ENCODE measurements at places on chromosomes 11 and 22.

- no peak for DNase-seq
Measured at GRCh38 chr11:129317571-129317970, 58.1 kb upstream of the BARX2 start.

DNA sequence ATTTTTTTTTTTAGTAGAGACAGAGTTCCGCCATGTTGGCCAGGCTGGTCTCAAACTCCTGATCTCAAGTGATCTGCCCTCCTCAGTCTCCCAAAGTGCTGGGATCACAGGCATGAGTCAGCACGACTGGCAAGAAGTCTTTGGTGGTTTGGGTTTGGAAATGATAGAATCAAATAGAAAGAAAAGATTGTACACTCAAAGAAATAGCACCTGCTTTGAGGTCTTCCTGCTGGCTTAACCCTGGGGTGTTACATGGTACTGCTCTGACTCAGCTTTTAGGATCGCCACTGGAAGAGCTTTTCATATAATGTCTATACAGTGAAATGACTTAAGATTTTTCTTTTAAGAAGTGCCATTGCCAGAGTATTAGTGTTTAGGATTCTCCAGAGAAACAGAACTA is 50.2 kb downstream of the JAM3 start:
- no peak for DNase-seq

GRCh38 chr11:44698252-44698912 is 28.4 kb upstream of the TSPAN18 start:
- no peak for DNase-seq

DNA sequence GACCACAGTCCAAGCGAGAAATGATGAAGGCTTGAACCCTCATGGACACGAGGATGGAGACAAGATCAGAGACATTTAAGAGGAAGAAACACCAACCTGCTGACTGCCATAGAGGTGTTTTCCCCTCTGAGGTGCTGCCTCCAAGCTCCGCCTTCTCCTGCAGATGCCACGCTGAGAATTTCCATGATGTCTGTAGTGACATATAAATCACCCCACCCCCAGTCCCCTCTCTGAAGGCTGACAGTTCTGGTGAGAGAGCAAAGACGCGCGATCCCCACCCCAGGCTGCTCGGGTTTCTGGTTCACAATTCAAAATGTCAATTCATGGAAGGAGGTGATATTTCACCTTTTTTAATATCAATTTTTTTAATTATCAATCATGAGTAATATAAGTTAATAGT is 28.2 kb downstream of the LRRC32 start:
- no peak for DNase-seq

DNA sequence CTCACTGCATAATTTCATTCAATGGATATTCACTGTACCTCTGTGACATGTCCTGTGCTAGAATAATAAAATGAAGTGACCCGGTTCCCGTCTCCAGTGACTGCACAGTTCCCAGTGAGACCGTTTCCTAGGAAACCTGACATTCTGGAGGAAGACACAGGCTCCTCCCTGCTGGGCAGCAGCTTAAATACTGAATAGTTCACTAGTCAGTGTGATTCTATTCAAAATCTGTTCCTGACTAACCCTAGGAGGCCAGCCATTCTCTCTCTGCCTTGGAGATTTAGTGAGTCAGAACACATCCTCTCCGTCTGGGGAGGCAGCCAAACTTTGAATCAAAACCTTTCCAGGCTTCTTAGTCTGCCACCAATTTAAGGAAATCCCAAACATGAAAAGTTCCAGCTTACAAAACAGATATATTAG is 11.3 kb downstream of the TRIM66 start:
- no peak for DNase-seq

- DNase-seq: no peak
Measured at GRCh38 chr22:29139965-29140782, 65.5 kb upstream of the EMID1 start.

DNA sequence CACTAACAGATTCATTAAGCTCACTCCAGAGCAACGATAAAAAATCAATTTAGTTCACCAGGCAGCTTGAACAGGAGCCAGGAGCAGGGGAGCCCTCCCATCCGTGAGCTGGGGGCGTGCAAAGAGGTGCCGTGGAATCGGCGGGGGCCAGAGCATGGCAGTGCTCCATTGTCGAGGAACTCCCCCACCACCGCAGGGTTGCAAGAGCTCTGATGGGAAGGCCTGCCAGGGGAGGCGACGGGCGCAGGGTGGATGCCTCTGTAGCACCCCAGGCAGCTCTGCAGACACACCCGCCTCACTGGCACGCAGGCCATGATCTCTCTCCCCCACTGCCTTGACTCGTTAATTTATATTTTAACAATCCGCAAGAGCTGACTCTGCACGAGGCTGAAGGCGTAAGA is 433.2 kb downstream of the MIAT start:
- no peak for DNase-seq

- DNase-seq: peak; percentile 81
Measured at GRCh38 chr11:61827571-61828378, at the start of gene FADS2. Gene FADS2, plus strand, starts transcription at chr11:61828300. Its CDS starts 91 bp downstream, at chr11:61828391.

- DNase-seq: no peak
Measured at GRCh38 chr11:45178890-45179671, 32.6 kb downstream of the PRDM11 start.

DNA sequence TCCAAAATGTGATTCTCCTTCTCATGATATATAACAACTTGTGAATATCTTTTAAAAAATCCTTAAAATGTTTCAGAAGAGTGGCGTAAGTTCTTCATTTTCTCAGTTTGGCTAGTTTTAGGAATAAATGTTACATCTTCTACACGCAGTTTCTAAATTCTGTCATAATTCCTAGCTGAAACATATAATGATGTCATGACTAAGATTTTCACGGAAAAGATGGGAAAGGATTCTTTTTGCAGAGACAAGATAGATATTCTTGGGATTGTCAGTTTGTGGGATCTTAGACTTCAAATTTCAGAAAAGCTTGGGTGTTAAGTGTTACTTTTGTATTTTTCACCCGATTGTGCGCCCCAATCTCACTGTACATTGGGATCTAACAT is 1.7 kb downstream of the EED start:
- no peak for DNase-seq

DNA sequence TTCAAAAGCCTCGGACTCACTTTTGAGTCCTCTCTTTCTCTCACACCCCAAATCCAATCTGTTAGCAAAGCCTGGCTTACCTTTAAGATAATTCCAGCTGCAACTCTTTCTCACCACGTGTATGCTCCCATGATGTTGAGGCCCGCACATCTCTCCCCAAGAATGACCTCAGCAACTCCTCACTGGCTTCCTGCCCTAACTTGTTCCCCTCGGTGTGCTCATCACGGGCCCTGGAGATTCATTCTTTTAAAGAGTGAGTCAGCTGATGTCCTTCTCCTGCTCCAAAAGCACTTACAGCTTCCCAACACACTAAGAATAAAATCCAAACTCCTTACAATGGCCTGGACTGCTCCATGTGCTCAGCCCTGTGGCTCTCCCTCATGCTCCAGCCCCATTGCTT is 1041.3 kb downstream of the OPCML start:
- DNase-seq: no peak

GRCh38 chr11:87190071-87190470 is 152.3 kb downstream of the TMEM135 start:
- no peak for DNase-seq

DNA sequence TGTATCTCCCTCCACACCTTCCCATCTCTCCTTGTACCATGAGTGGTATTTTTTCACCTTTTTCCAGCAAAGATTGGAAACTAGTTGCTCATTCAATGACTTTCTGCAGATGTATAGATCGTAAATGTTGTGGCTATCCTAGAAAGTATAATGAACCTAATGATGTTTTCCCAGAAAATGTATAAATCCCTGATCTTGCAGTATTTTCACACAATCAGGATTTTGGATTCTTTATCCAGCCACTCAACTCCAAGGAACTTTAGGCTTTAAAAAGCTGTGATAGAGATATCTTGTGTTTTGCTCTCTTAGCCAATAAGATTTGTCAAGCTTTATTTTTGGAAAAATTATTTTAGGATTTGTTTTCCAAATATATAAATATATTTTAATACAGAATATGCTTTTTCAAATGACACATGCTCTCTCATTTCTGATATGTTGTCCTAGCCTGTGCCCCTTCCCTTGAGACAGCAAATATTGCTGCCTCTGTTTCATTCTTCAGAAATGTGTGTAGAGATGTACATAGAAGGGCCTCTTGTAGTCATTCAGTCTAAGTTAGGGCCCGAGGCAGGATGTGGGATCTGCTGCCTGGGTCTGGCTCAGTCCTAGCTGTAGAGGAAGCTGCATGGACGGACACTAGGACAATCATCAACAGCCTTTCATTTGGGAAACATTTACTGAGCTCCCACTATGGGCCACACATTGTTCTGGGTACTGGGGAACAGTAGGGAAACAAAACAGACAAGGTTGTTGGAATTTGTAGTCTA is 62.4 kb downstream of the NAV2 start:
- DNase-seq: no peak

DNA sequence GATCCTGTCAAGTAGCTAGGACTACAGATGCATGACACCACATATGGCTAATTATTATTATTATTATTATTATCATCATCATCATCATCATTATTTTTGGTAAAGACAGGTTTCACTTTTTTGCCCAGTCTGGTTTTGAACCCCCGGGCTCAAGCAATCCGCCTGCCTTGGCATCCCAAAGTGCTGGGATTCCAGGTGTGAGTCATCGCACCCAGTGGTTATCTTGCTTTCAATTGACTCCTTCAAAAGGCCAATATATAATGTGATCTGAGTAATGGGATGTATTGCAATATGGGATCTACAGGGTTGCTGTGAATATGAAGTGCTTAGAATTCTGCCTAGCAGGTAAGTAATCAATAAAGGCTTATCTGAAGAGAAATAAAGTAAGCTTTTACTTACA is 221.2 kb downstream of the SBF2 start:
- DNase-seq: no peak

DNA sequence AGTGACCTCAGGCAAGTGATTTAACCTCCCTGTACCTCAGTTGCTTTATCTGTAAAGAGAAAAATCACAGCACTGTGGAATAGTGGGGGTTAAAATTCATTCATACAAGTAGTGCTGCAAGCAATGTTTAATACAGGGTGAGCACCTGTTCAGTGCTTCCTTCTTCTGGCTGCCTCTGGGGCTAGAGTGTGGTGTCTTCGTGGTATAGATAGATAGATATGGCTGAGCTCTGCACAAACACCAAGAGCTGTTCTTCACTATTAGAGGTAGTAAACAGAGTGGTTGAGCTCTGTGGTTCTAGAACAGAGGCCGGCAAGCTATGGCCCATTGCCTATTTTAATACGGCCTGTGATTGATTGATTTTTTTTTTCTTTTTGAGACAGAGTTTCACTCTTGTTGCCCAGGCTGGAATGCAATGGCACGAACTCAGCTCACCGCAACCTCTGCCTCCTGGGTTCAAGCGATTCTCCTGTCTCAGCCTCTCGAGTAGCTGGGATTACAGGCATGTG is 32.9 kb downstream of the LIMK2 start:
- no peak for DNase-seq

DNA sequence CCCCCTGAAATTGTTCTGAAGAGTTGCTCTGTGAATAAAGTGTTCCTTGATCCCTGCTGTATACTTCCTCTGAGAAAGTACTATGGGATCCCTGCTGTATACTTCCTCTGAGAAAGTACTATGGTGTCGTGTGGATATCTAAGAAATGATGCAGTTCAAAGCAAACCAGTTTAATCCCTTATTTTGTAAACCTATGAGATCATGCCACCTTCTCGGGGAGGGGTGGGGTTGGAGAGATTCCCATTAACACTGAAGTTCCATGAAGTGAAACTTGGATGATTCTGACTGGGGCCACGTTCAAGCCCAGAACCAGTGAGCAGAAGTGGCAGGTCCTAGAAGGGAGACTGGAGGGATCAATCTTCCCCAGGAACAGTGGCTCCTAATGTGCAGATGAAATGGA is 13.0 kb upstream of the TP53AIP1 start:
- no peak for DNase-seq

DNA sequence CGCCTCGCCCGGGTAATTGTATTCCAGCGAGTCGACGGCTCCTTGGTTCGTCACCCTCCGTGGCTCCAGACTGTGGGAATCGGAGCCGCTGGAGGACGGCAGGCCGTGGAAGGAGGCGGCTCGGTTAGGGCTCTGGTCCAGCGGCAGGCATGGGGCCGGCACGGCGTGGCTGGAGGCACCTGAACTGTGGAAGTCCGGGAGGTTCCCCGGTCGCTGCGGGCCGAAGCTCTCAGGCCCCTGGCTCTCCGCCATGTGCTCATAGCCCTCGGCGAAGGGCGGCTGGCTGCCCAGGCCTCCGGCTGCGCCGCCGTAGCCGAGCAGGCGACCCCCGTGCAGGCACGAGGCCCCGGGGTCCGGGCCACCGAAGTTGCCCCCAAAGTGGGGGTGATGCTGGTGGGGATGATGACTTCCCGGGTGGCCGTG is 1.7 kb downstream of the MN1 start:
- DNase-seq: no peak

DNA sequence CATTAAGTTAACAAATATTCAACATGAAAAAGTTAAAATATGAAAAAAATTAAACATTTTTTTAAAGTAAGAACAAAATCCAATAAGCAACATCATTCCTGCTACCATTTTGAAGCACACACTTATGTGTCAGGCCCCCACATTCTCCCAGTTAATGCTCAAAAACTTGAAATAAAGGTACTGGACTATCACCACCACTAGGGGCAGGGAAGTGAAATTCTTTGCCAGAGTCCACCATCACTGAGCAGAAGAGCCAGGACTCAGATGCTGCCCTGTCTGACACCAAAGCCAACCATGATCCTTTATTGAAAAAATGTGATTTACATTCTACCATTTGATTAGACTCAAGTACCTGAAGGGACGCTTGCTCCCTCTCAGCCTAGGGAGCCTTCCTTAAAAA is 39.1 kb downstream of the PITPNB start:
- no peak for DNase-seq

GRCh38 chr22:36298601-36299000 is 45.7 kb downstream of the APOL1 start:
- no peak for DNase-seq

GRCh38 chr22:23159291-23159630 is 14.0 kb downstream of the RAB36 start:
- DNase-seq: no peak

- DNase-seq: no peak
Measured at GRCh38 chr11:73154178-73154577, 12.1 kb upstream of the FCHSD2 start.

- no peak for DNase-seq
Measured at GRCh38 chr11:11347592-11347991, 5.5 kb downstream of the CSNK2A3 start.

DNA sequence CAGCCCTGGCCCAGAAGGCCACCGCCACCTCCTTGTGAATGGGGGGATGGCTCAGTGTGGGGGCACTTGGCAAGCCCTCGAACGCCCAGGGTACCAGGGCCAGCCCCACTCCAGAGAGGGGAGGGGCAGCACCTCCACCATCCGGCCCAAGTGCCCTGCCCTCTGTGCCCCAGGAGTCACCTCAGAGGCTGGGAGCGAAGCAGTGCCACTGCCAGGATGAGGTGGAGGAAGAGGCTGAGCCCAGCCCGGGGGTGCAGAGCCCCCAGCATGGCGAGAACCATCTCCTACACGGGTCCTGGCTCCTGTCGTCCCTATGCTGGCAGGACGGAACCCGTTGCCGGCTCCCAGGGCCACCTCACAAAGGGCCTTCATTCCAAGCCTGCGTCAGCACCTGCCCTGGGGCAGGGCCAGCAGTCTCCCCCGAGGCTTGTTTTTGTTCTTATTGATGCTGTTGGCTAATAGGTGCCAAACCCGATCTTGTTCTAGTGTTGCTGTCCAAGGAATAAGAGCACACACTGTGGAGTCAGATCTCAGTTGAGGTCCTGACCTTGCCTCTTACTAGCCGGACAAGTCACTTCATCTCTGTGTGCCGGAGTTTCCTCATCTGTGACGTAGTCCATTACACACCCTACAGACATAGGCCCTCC is at the start of gene FREY1:
Gene FREY1 (minus strand): TSS at position 307 of the 647 bp plus-strand sequence. CDS start 26 bp downstream, at position 281.
- DNase-seq: no peak
